H54 (cell line): ENCODE measurements at places on chromosomes 16 and 17.

GRCh38 chr16:64864232-64864809, 257.5 kb downstream of the CDH11 start:
- DNase-seq: peak; percentile 45

GRCh38 chr17:75773121-75773807, 8.3 kb upstream of the GALK1 start:
- DNase-seq: no peak

- no peak for DNase-seq
Measured at GRCh38 chr17:28001149-28001548, 41.3 kb upstream of the NLK start.

DNA sequence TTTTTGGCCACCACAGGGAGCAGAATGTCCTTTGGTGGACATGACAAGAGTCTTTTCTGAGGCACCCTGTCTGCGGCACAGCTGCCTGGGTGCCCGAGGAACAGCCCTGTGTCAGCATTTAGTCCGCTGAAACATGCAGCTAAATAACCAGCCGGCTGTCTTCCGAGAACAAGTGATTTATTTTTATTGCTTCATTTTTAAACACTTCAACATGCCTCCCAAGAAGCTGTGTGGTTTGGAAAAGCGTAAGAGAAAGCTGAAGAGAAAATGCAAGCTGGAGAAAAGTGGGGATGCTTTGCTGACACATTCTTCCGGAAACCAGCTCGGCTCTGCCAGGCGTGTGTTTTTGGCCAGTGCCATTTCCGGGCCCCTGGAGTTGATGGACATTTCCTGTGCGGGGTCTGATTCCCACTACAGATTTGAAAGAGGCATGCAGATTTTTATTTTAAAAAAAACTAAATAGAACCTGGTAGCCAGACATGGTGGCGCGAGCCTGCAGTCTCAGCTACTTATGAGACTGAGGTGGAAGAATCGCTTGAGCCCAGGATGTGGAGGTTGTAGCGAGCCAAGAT, 94.7 kb downstream of the SEC14L1 start:
- DNase-seq: peak; percentile 67

GRCh38 chr17:69218986-69219385, 9.6 kb downstream of the ABCA10 start:
- DNase-seq: no peak

GRCh38 chr17:60103957-60104356, 25.2 kb upstream of the HEATR6 start:
- DNase-seq: no peak

GRCh38 chr16:49972280-49972679, 52.7 kb upstream of the CNEP1R1 start:
- no peak for DNase-seq

DNA sequence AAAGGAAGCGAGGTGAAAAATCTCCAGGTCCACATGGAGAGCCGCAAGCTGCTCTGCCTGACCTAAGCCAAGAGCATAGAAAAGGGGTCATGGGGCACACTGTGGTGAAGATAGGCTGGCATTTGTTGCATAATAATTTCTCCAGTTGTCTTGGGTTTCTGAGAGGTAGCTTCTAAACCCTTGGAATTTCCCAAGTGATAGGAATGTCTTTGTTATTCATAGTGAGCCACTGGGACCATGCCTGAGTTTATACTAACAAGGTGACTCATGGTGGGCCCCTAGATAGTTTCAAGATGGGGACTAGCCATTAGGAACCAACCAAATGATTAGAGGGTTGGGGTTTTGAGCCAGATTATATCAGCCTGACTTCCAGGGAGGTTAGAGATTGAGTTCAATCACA, 25.6 kb downstream of the SOST start:
- DNase-seq: no peak

- no peak for DNase-seq
Measured at GRCh38 chr17:75111777-75112335, 2.1 kb downstream of the ARMC7 start.

DNA sequence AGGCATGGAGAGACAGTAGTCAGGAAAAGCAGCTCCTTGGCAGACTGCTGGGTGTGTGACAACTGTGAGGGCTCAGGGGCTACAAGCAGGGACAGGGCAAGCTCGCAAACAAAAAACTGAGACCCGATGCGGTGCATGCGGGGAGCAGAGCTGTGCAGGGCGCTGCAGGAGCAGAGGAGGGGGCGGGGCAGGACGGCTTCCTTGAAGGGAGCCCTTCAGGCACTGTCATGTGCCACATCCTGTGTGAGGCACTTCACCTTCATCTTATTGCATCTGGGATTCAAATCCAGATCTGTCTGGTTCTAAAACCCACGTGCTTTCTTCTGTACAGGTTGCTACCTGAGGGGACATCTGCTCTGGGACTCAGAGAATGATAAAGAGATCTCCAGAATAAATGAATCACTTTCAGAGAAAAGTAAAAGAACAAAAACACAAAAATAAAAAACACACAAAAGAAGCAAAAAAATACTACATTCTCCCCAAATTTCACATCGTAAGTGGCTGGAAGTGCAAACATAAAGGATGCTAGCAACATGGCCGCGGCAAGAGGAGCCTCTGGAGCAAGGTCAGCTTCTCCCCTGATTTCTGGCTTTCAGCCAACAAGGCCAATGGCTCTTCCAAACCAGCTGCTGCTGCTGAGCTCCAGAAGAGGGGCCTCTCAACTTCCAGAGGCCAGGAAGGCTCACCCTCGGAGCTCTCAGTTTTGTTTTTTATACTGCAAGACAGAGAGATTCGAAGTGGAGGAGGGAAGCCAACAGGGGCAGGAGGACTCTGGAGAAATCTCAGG, 14.2 kb downstream of the LYRM9 start:
- no peak for DNase-seq

DNA sequence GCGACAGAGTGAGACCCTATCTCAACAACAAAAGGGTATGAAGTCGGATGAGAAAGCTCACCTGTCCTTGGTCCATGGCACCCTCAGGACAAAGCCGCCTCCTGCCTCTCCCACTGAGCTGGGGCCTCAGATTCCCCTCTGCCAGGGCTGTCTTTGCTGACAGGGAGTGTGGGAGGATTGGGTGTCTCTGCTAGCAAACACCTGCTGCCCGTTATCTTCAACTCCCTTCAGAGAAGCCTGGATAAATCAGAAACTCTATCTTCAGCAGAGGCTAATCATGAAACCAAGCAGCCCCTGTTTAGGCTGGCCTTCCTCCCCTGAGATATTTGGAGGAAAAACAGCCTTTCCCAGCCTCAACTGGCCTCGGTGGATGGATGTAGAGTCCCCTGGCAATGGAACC, 36.3 kb upstream of the CDH1 start:
- DNase-seq: no peak

DNA sequence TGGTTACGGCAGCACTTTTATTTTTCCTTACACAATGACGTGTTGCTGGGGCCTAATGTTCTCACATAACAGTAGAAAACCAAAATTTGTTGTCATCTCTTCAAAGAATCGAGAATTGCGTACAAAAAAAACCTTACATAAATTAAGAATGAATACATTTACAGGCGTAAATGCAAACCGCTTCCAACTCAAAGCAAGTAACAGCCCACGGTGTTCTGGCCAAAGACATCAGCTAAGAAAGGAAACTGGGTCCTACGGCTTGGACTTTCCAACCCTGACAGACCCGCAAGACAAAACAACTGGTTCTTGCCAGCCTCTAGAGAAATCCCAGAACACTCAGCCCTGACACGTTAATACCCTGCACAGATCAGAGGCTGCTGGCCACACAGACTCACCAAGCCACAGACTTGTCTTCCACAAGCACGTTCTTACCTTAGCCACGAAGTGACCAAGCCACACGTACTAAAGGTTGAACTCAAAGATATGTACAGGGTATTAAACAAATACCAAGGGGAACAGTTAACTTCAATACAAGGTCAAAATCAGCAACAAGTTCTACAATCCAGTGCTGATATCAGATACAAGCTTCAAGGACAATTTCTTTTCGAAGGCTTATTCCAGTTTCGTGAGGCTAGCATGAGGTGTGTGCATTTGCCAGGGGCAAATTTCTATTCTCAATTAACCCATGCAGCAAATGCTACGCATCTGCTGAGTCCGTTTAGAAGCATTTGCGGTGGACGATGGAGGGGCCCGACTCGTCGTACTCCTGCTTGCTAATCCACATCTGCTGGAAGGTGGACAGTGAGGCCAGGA, 2.4 kb downstream of the ACTG1 start:
- DNase-seq: no peak

GRCh38 chr17:31517524-31517923, 126.0 kb downstream of the RAB11FIP4 start:
- DNase-seq: no peak

DNA sequence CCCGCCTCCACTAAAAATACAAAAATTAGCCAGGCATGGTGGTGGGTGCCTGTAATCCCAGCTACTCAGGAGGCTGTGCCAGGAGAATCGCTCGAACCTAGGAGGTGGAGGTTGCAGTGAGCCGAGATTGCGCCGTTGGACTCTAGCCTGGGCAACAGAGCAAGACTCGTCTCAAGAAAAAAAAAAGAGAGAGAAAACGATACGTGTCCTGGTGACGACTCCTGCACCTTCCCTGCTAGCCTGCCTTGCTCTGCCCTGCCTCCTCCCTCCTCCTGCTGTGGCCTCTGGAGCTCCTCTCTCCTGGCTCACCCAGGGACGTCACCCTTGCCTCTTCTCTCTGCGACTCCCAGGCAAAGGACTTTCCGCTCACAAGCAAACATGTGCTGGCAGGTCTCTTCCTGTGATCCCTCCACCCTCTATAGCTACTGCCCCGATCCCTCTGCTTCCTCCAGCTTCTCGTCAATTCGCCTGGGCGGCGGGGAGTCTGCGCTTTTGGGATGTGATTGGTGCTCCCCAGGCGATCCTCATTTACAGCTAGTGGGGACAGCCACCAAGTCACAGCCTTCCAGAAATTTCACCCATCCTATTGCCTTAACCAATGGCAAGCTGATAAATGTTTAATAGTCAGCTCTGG, 25.5 kb upstream of the CBX4 start:
- no peak for DNase-seq

DNA sequence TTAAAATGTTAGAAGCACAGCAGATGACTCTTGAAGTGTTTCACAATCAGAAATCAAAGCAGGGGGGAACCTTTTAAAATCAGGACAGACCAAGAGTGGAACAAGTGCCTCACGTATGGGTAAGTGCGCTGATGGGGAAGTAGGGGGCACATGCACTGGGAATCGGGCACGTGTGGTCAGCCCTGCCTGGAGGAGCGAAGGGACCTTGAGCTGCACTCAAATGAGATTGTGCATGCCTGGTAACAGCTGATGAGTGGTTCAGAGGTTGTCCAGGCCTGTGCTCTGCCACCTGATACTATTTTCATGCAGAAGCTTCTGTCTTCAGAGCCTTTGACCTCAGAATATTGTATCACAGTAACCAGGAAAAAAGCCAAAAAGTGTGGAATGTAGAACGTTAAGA, 13.7 kb upstream of the XYLT2 start:
- no peak for DNase-seq

- DNase-seq: no peak
Measured at GRCh38 chr17:17710355-17710727, 29.1 kb downstream of the RAI1 start.

GRCh38 chr16:89248196-89248982, 30.9 kb downstream of the ZNF778 start:
- DNase-seq: no peak

GRCh38 chr17:5418858-5419355, 555 bp downstream of the NUP88 start:
- DNase-seq: no peak

GRCh38 chr16:4465977-4466779, 8.2 kb downstream of the NMRAL1 start:
- no peak for DNase-seq

- DNase-seq: no peak
Measured at GRCh38 chr16:51404386-51404785, 253.3 kb upstream of the SALL1 start.

DNA sequence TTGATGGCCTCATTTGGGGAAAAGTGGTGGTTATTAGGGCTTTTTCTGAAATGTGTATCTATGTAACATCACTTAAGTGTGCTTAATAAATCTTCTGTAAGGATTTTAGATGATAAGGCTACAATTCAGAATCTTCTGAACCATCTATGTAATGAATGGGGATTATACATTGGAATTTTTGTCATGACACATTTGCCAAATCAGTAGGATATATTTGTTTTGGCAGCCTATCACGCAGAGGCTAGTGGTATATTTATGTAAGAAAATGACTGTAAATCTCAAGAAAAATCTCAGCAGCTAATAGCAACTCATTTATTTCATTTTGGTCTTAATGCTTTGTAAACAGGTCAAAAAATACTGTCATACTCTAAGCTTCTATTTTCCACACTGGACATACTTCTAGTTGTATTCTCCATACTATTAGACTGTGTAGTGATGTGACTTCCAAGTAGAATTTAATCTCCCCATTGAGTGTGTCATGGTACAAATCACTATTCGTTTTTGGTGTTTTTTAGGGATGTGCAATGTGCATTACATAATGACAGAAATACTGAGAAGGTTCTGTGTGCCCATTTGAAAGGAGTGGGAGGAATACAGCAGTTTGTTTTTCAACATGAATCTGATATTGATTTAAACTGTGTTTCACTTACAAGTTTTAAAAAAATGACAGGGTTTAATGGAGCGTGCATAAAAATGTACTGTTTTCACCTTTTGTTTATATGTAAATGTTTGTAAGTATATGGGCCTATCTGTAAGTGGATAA, 29.2 kb downstream of the CLUH start:
- DNase-seq: no peak

- no peak for DNase-seq
Measured at GRCh38 chr16:81528256-81528655, 83.6 kb downstream of the CMIP start.

DNA sequence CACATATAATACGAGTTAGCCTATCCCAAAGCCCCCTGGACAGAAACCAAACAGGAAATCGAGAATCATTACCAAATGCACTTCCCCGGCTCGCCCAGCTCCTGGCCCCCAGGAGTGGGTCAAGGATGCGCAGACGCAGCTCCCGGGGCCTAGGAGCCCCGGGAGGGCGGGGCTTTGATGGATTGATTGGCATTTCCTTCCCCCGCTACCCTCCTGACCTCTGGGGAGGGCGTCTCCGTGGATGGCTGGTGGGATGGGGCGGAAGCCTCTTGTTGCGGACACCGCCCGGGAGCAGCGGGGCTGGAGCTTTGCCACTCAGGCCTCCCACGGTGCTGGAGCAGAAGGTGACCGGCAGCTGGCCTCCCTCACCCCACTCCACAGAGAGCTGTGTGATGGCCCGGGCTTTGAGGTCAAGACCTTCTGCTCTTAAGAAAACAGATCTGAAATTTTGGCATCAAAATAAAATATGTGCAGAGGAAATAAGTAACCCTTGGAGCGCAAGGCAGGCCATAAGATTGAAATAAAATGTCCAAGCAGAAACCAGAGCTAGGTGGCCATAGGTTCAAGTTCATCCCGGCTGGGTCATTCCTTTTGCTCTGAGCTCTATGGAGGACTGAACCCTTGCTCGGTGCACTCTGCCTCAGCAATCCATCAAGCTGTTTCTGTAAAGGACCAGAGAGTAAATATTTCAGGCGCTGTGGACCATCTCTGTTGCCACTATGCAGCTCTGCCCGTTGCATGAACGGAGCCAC, 262.3 kb downstream of the SOX9 start:
- no peak for DNase-seq
